ENCODE measurements at places on chromosomes 6 and 20. TPM values are rescaled to one million over a fixed set of nuclear protein-coding genes. Genes with fewer than 3 reads are reported as not detected.
A peak's percentile ranks its signal among the peaks of the same experiment; 100 is the strongest.

SLC17A2 gene
- polyA plus RNA-seq, result 26.2 TPM

DNA sequence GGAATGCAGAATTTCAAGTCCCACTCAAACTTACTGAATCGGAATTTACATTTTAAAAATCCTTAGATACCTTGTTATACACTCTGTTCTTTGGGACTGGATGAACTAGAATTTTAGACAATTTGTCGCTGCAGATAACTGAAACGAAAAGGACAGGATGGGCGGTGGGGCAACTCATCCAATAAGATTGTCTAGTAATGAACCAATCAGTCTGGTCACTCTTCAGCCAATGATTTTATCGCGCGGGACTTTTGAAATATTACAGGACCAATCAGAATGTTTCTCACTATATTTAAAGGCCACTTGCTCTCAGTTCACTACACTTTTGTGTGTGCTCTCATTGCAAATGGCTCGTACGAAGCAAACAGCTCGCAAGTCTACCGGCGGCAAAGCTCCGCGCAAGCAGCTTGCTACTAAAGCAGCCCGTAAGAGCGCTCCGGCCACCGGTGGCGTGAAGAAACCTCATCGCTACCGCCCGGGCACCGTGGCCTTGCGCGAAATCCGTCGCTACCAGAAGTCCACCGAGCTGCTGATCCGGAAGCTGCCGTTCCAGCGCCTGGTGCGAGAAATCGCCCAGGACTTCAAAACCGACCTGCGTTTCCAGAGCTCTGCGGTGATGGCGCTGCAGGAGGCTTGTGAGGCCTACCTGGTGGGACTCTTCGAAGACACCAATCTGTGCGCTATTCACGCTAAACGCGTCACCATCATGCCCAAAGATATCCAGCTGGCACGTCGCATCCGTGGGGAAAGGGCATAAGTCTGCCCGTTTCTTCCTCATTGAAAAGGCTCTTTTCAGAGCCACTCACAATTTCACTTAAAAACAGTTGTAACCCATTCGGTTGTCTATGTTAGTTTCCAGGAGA lies 41.9 kb upstream of the HFE start:
- DNase-seq, result peak; percentile 83

DNA sequence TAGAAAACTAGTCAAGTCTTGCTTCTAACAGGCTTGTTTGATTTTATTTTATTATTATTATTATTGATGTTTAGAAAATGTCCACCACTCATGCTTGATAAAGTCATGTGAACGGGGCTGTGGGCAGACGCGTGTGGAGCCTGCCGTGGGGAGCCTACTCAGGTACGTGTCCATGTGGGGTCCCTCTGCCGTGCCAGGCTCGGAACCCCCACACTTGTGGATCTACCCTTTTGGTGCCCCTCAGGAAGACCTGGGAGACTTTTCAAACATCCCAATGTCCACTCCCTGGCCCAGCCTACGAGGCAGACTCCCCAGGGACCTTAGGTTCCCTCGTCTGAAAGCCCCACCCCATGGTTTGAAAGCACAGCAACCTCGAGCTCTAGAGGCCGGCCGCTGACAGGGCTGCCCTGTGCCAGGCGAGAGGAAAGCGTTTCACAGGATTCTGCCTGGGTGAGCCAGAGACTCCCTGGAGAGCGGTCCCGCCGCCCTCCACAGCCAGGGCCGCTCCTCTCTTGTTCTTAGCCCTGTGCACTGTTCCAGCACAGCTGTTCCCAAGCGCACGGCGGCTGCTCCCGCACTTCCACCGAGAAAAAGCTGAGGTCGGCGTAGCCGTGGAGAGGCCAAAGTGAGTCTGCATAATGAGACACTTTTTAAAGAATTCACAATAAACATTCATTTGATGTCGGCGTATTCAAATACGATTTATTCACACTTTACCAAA lies 249.7 kb downstream of the TTLL2 start:
- peak; percentile 27 for DNase-seq

DNA sequence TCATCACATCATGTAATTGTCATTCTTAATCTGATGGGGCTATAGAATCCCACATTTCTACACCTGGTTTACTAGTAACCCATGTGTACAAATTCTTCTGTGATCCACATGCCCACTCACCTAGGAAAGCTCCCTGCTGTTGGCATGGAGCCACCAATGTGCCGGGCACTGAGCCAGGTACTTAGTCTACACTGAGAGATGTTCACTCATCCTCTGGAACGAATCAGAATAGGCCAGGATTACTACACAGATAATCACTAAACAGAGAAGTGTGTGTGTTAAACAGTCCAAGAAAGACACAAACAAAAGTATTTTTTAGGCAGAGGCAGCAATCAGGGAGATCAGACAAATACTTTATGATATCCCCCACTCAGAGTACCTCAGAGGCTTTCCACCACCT lies 193.2 kb upstream of the VGLL2 start:
- DNase-seq, result no peak

GRCh38 chr6:26103141-26103769 lies 16.0 kb downstream of the HFE start:
- no peak for DNase-seq

- no peak for DNase-seq
Measured at GRCh38 chr6:163405412-163406309, 8.9 kb upstream of the QKI start.

- no peak for DNase-seq
Measured at GRCh38 chr6:107496892-107497684, 7.2 kb downstream of the SOBP start.
